Keratinocyte (primary cell): ENCODE measurements at places on chromosomes 13 and 19.

DNA sequence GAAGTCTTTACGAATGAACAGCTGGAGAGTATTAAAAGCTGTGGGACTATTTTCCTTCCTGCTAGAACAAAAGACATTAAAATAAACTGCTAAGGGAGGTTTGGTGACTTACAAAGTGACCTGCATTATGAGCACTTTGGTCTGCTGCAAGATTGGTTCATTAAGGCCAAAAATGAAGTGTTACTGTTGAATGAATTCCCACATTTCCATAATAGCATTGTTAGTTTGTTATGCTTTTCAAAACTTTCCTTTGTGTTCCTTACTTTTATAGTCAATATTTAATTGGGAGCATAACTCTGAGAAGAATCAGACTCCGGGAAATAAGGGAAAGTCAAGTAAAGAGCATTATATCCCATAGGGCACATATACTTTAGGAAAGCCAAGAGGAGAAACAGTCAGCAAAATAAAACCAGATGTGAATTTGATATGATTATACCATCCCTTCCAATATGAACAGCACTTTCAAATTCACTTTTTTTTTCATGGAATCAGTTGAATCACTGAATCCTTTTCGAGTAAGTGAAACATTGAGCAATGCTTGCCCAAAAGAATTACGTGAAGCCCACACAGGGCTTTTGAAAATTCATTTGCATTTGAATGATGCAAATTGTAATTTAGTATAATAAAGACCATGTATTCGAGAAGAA lies 112.6 kb downstream of the KCTD12 start:
- DNase-seq, result no peak

GRCh38 chr13:101916775-101917474 lies 464.4 kb downstream of the ITGBL1 start:
- no peak for DNase-seq

- no peak for DNase-seq
Observed at GRCh38 chr13:46663206-46664037, 110.5 kb downstream of the LRCH1 start.

GRCh38 chr13:23619068-23619855 lies 49.0 kb downstream of the TNFRSF19 start:
- DNase-seq, result no peak

- no peak for DNase-seq
Observed at GRCh38 chr13:94303644-94304174, 175.8 kb downstream of the DCT start.

DNA sequence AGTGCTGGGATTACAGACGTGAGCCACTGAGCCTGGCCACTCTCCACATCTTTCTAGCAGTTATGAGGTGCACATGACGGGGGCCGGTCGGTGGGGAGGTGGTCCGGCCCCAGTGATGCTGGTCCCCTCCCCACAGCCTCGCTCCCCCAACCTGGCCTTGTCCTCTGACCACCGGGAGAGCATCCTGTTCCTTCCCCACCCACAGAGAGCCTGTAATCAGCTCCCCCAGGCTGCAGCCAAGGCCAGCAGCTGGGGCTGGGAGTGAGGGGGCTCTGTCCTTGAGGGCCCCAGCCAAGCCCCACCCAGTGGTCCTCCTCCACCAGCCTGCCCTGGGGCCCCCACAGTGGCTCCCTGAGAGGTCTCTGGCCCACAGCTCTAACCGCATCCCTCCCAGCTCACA lies 3.0 kb upstream of the INSL3 start:
- no peak for DNase-seq

- DNase-seq, result no peak
Observed at GRCh38 chr13:97011446-97012131, 17.3 kb upstream of the OXGR1 start.

GRCh38 chr19:38650911-38651584 lies 3.6 kb downstream of the ACTN4 start:
- no peak for DNase-seq

GRCh38 chr13:96500953-96501352 lies 411.0 kb downstream of the HS6ST3 start:
- no peak for DNase-seq

GRCh38 chr13:48478391-48478790 lies 54.5 kb downstream of the RCBTB2 start:
- no peak for DNase-seq

- DNase-seq, result no peak
Observed at GRCh38 chr13:94716016-94716415, 3.7 kb upstream of the SOX21 start.

GRCh38 chr13:113275387-113275786 lies 21.7 kb upstream of the LAMP1 start:
- no peak for DNase-seq

DNA sequence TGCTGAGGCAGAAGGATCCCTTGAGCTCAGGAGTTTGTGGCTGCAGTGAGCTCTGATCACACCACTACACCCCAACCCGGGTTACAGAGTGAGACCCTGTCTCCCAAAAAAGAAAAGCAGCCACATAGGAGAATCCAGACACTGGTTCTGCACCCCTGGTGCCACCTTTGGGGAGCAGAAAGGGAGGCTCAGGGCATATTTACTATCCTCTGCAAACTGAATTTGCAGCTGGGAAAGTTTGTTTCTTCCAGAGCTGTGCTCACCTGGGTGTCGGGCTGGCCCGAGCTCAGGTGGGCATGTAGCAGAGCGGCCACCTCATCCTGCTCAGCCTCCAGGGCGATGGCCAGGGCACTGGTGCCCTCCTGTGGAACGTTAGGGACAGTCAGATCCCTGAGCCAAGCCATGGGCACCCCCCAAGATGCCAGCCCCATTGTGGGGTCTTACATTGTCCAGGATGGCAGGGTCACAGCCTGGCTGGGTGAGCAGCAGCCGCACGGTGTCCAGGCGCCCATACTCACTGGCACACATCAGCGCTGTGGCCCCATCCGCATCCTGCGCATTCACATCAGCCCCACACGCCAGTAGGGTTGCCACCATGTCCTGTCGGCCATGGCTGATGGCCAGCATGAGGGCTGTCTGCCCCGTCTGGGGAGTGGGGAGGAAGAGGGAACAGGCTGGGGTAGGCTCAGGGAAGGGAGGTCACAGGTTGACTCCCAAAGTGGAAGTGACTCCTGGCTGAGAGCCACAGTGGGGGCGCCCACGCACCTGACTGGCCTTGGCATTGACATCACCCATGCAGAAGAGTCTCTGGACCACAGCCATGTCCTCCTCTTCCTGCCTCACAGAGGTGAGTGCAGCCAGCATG lies 3.1 kb downstream of the RPS28 start:
- no peak for DNase-seq

DNA sequence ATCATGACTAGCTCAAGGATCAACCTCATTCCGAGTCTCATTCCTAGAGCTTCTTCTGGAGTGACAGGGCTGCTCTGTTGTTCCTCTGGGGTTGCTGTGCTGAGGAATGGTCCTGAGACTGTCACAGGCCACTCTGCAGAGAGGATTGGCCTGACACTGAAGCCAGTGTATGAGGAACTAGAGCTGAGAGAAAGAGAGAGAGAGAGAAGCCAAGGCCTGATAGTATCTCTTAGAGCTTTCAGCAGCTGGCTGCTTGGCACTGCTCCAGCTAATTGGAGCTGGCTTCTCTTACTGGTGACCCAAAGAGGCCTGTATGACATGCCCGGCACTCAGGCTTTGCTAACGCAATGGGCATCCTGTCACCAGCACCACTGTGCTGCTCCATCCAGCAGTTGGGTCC lies 73.4 kb upstream of the FLT1 start:
- no peak for DNase-seq

- DNase-seq, result no peak
Observed at GRCh38 chr13:111792956-111793355, 274.0 kb upstream of the SOX1 start.

- no peak for DNase-seq
Observed at GRCh38 chr13:19161308-19161707, 20.3 kb downstream of the TUBA3C start.

GRCh38 chr13:40505196-40505595 lies 161.2 kb downstream of the FOXO1 start:
- DNase-seq, result no peak

- no peak for DNase-seq
Observed at GRCh38 chr19:33689138-33689746, 67.5 kb downstream of the CHST8 start.

DNA sequence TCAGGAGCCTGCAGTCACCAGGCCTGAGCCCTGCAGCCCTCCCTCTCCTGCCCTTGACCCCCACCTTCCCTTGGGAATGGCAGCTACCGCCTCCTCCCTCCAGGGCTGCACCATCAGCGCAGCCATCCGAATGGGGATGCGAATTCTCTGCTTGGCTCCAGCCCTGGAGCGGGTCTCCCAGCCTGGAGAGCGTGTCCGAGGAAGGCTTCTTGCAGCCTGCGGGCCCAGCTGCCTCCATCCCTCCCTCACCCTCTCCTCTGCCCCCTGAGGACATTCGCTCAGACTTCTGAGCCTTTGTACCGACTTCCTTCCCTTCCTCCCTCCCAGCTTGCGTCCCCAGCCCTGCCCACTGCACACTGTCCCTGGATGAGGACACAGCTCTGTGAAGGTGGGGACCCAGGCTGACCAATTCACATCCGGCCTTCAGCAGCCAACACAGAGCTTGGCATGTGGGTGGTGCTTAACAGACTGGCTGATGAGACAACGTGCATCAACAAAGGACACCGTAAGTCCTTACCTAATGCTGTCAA lies 6.0 kb upstream of the NKPD1 start:
- no peak for DNase-seq

- no peak for DNase-seq
Observed at GRCh38 chr13:39600766-39601165, 2.2 kb downstream of the LHFPL6 start.

DNA sequence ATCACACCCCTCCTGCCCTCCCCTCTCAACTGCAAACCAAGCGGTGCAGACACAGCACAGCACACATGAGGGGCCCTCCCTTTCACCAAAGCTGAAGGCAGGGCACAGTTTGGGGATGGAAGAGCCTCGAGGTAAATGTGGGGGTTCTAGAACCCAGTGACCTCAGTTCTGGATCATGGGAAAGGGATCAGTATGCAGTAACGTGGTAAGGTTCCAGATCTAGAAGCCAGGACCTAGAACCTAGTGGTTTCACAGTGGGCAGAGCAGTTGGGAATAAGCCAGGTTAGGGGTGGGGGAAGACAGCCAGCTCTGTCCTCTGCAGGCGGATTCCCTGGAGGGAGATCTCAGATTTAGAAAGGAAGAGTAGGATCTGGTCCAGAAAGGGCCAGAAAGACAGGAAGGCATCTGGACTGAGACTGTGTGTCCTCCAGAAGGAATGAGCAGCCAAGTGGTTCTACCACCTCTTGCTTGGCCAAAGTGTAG lies 3.1 kb downstream of the FTL start:
- no peak for DNase-seq

GRCh38 chr13:112968910-112969691 lies at the start of gene MCF2L:
Gene MCF2L, plus strand, starts transcription at chr13:112969214. Its CDS starts 166 bp downstream, at chr13:112969380.
- DNase-seq, result no peak

- no peak for DNase-seq
Observed at GRCh38 chr13:60411464-60411863, 14.4 kb downstream of the TDRD3 start.

DNA sequence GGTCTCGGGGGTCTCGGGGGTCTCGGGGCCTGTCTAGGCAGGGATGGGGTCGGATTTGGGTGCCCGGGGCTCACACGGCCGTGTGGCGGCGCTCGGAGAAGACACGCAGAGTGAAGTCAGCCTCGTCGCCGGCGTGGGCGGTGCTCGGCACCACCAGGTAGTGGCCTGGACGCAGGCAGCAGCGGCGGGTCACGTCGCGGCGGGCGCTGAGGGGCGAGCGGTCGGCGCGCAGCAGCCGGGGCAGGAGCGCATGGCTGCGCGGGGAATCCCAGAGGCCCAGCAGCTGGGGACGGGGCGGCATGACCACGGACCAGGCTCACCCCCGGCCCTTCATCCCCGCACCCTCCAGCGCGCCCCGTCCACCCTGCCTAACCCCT lies 8.2 kb downstream of the CAPN12 start:
- no peak for DNase-seq

GRCh38 chr13:100089465-100090032 lies 656 bp downstream of the PCCA start:
- no peak for DNase-seq

DNA sequence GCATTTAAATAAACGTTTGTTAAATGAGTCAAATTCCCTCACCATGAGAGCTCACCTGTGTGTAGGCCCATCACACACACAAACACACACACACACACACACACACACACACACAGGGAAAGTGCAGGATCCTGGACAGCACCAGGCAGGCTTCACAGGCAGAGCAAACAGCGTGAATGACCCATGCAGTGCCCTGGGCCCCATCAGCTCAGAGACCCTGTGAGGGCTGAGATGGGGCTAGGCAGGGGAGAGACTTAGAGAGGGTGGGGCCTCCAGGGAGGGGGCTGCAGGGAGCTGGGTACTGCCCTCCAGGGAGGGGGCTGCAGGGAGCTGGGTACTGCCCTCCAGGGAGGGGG lies 8.5 kb upstream of the CEACAM5 start:
- DNase-seq, result no peak

DNA sequence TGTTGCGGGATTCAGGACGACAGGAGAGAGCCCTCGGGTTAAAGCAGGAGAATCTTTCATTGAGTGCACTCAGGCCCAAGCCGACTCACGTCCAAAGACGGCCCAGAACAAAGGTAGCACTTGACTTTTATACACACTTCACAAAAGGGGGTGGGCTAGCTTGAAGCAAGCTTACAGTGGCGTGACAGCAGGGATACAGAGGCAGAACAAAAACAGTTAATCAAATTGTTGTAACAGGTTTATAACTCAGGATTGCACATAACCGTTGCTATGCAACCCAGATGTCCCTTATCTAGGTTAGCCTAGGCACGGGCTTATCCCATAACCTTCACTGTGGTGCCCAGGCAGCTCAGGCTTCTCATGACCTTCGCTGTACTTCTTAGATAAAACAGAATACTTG lies 2.0 kb downstream of the MED25 start:
- no peak for DNase-seq

DNA sequence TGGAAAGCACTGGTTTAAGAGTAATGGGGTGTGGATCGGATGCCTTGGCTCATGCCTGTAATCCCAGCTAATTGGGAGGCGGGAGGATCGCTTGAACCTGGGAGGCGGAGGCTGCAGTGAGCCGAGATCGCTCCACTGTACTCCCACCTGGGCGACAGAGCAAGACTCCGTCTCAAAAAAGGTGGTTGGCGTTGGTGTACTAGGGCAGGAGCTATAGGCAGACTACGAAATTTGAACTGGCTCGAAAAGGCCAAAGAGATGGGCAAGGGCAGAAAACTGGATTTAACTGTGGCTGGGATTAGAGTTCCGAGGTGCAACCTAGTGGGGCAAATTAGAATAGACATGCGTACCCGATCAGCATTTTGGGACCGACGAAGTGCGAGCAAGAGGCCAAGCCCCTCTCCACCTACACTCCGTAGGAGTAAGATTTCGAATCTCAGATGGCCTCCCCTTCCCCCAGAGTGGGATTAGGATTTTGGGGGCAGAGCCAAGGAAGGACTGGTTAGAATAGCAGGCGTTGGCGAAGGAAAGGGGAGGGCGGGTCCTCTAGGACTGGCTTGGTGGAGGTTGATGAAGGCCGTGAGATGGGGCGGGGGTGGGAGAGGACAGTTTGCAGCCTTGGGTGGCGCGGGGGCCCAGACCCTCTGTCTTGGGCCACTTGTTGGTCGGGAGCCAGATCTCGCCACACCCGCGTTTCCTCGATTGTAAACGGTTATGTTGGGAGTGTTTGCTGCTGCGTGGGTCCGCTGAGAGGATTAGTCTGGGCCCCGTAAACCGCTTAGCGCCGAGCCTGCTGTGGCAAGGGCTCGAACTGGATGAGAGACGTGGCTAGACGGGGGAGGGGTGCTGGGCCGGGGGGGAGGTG lies 2.0 kb upstream of the INAFM1 start:
- no peak for DNase-seq
